ENCODE measurements at places on chromosomes 3 and 15.
A peak's percentile ranks its signal among the peaks of the same experiment; 100 is the strongest.

- peak; percentile 3 for DNase-seq
Measured at GRCh38 chr3:147425388-147425850, 16.3 kb downstream of the ZIC1 start.

DNA sequence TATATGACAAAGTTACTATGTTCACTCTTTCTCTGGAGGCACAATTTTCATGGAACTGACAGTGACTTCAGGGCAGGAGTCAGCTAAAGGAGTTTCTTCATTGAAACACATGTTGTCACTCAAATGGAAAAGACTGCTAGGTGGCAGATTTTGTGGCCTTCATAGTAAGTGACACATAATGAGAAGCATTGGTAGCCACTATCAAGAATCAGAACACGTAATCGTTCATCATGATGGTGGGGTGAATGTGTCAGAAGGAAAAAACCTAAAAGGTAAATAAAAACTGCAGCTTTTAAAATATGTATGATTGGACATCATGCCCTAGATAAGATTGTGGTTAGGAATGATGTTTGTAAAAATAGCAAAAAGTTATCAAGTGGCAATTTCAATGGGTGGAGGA is 1491.0 kb downstream of the SI start:
- no peak for DNase-seq

GRCh38 chr3:4665197-4665596 is 172.0 kb downstream of the ITPR1 start:
- no peak for DNase-seq

DNA sequence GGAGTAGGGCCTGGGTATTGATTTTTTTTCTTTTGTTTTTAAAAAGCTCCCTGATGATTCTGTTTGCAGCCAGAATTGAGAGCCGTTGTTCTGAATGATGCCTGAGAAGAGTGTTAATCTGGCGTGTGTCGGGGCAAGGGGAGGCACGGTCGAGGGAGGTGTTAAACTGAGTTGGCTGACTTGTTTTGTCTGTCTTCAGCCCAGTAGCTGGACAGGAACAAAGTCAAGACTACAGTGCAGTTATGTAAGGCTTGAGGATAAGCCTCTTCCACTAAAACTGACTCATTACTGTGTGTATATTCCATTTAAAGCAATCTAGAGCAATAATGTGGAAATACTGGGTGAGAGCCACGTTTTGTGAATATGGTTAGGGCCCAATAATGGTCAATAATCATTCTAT is 119.0 kb upstream of the DLG1 start:
- DNase-seq = no peak

DNA sequence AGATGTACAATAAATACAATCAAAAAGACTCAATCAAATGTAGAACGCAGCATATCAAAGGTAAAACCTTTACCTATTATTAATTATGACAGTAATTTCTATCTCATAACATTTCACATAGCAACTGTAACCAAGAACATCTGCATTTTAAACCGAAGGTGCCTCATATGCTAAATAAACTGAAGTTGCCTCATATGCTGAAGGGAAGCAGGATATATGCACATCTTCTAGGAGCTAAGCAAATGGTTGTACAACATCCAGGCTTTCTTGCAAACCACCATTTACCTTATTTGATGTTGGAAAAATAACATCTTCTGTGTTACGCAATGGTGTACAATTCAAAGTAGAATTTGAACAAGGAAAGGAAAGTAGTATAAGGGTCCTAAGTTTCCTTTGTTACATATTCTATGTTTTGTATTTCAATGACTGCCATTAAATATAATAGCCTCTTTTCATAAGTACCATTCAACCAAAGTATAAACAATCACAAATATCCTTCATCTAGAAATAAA is 145.9 kb downstream of the SATB1 start:
- no peak for DNase-seq

DNA sequence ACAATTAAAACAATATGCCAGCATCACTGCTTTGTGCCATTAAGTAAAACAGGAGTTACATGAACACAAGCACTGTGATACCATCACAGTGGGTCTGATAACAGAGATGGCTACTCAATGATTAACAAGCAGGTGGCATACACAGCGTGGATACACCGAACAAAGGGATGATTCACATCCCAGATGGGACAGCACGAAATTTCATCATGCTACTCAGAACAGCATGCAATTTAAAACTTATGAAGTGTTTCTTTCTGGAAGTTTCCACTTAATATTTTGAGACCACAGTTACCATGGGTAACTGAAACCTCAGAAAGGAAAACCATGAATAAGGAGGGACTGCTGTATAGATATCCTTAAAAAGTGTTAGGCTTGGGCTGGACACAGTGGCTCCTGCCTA is 44.5 kb downstream of the SLC24A1 start:
- no peak for DNase-seq

Measured in spinal cord (tissue), 10 donors.